ENCODE measurements at places on chromosomes 5 and 9. TPM values are rescaled to one million over a fixed set of nuclear protein-coding genes. Genes with fewer than 3 reads are reported as not detected.

DNA sequence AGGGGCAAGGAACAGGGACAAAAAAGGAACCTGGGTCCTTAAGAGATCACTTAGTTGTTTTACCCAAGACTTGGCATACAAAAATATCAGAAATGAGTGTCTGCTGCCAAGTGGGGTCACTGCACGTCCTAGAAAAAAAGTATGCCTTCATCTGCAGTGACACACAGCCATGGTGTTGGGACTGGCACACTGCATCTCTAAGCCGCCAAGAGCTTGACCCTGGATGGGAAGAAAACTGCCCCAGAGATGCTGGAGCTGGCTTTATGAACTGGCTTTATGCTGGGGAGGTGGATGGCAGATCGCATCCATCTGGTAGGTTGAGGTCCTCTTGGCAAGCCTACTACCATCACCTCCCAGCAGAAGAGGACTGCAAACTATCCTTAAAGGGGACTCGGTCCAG lies 51.7 kb downstream of the IRF1 start:
- DNase-seq = no peak

- DNase-seq = no peak
These were observed 99.1 kb upstream of the ABCA1 start for GRCh38 chr9:105027084-105027483.

DNA sequence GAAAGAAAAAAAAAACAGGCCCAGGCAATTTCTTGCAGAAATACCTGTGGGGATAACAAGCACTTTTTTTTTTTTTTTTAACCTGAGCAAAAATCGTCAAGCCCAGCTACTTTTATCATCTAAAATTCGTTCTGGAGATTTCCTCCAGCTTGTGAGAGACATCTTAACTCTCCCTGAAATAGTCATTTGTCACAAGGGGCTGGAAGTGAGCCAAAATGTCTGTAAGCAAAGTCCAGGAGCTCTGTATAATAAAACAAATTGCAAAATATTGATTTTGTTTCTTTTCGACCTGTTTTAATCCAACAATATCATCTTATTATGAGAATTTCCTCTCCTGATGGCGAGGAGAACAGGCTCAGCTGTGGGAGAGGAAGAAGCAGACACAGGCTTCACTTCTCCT lies 168.4 kb downstream of the TTLL11 start:
- no peak for DNase-seq

Gene PDCD1LG2
- total RNA-seq = 0.46 TPM

Gene RAI14
- 73.5 TPM for total RNA-seq

DNA sequence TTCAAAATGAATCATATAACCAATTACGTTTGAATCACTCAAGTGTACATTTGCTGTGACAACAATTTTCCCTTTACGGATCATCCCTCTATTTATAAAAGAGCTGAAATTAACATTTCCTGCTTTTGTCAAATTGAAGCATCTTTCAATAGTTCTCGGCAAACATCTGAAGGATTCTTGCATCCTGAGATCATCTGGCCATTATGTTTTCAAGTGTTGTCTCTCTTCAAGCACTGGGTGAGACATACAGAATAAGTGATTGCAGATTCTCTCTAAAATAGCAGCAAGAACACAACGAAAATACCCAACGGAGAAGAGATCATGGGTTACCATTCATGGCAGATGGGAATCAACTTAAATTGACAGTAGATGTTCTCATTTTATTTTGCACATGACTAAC lies 283.4 kb upstream of the GRAMD2B start:
- peak; percentile 70 for DNase-seq

Gene SPATA9
- total RNA-seq = not detected

- DNase-seq = peak; percentile 72
These were observed 30.9 kb downstream of the S1PR3 start for GRCh38 chr9:89022001-89022759.

DNA sequence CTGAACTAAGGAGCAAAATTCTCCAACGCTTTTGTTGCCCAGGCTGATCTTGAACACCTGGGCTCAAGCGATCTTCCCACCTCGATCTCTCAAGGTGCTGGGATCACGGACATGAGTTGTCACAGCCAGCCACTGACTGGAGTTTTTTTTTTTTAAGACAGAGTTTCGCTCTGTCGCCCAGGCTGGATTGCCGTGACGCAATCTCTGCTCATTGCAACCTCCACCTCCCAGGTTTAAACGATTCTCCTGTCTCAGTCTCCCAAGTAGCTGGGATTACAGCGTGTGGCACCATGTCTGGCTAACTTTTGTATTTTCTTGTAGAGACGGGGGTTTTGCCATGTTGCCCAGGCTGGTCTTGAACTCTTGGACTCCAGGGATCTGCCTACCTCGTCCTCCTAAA lies 58.2 kb downstream of the EHMT1 start:
- DNase-seq = no peak

DNA sequence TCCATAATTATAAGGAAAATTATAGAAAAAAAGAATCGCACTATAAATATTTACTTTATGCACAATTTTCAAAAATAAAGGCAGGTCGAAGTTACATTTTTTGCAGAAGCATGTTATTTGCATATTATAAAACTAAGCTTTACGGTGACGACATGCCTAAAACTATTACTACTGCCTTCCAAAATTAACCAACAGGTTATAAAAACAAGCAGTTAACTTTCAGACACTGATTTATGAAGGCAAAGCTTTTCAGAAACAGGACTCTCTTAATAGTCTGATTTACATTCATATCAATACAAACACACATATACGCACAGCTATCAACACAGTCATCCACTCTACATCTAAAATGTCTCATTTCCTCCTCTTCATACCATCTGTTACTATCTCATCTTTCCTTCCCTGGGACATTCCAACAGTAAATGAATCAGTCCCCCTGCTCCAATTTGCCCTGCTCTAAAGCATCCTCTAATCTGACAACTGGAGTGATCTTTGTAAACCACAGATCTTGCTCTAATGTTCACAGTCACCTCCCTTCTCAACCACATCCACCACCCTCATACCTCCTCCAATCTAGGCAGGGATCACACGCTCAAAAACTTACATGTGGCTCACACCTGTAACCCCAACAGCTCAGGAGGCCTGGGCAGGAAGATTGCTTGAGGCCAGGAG lies 21.6 kb downstream of the FBXW11 start:
- peak; percentile 81 for DNase-seq

- DNase-seq = peak; percentile 12
These were observed 195.5 kb downstream of the SNCAIP start for GRCh38 chr5:122507581-122507980.

DNA sequence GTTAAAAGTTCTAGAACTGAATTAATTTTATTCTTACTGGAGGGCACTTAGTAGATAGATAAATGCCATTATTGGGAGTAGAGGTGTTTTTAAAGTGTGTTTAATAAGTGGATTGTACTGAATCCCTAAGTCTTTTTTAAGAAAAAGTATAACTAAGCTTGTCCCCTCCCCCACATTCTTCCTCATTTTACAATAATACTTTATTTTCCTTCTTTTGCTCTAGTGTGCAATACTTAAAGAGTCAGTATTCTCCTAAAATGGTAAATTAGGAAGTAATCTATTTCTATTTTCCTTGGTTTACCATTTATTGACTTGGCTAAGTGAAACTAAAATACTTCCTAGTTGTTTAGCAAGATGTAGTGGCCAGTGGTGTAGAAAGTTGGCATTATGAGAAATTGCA lies 11.6 kb downstream of the UBLCP1 start:
- no peak for DNase-seq

Gene WDR38
- total RNA-seq = not detected

Gene BNC2
- total RNA-seq = 11.7 TPM

DNA sequence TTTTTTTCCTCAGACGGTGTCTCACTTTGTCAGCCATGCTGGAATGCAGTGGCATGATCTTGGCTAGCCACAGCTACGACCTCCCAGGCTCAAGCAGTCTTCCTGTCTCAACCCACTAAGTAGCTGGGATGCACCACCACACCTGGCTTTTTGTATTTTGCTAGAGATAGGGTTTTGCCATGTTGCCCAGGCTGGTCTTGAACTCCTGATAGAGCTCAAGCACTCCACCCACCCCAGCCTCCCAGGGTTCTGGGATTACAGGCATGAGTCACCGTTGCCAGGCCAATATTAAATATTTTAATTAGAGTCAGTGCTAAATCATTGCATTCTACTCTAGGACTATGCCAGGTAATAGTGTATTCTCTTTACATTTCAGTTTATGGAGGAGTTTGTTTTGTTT lies 41.5 kb downstream of the UBE2R2 start:
- peak; percentile 26 for DNase-seq

Gene LOX
- 0.23 TPM for total RNA-seq
